ENCODE measurements at places on chromosomes 4 and X. TPM values are rescaled to one million over a fixed set of nuclear protein-coding genes. Genes with fewer than 3 reads are reported as not detected.

Gene HTRA3
- 10.4 TPM for total RNA-seq

Gene PRIMPOL
- total RNA-seq, result 10.7 TPM

Gene KCND1
- total RNA-seq, result 0.28 TPM

Gene SLITRK4
- total RNA-seq, result under 0.01 TPM

Gene KLHL13
- total RNA-seq, result 39.1 TPM

Gene C4orf54
- not detected for total RNA-seq

Gene FOXP3
- not detected for total RNA-seq

Gene WAS
- not detected for total RNA-seq

Gene BANK1
- 0.57 TPM for total RNA-seq

Gene FATE1
- not detected for total RNA-seq

Gene BMP3
- under 0.01 TPM for total RNA-seq

Gene TLR10
- total RNA-seq, result not detected

Gene CACNA1F
- total RNA-seq, result not detected

Gene GABRB1
- total RNA-seq, result 0.18 TPM

Gene RENBP
- total RNA-seq, result 2.0 TPM

Gene JCHAIN
- total RNA-seq, result 6.7 TPM

Gene ACE2
- under 0.01 TPM for total RNA-seq

Gene GYG2
- 11.4 TPM for total RNA-seq

Gene ABCG2
- 1.1 TPM for total RNA-seq

Gene NEUROG2
- not detected for total RNA-seq

Gene PROM1
- not detected for total RNA-seq

Gene RAB40AL
- 0.37 TPM for total RNA-seq

Gene KCTD8
- total RNA-seq, result not detected

Gene FAM193A
- 7.1 TPM for total RNA-seq

Gene PNMA5
- not detected for total RNA-seq

Gene VEGFC
- 19.3 TPM for total RNA-seq

Gene RGN
- 3.3 TPM for total RNA-seq

Gene PPP1R2C
- total RNA-seq, result not detected

Gene ZBED1
- 33.3 TPM for total RNA-seq
